ENCODE measurements at places on chromosomes 2 and 18. TPM values are rescaled to one million over a fixed set of nuclear protein-coding genes. Genes with fewer than 3 reads are reported as not detected.
A peak's percentile ranks its signal among the peaks of the same experiment; 100 is the strongest.

GRCh38 chr2:29841386-29842004 lies 79.9 kb downstream of the ALK start:
- peak; percentile 42 for DNase-seq

DNA sequence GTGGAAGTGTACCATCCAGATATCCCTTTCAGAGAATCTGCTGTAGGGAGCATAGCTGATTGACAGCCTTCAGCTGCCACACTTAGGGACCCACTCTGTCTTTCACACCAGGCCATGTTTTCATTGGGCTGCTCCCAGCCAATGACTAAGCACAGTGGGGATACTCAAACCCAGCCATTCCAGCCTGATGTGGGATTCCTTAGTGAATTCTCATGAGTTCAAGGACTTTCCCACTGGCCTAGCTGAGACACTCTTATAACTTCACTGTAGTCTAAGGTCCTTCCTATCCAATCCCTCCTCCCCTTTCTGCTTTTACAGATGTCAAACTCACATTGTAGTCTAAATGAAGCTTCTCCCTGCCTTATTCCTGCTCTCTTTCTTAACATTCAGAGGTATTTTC lies 201.2 kb downstream of the PIK3C3 start:
- no peak for DNase-seq

- DNase-seq = no peak
Measured at GRCh38 chr18:75129717-75130477, 79.0 kb downstream of the PTGR3 start.

- DNase-seq = no peak
Measured at GRCh38 chr2:239979243-239980023, 45.7 kb downstream of the NDUFA10 start.

GRCh38 chr2:147855977-147856376 lies 11.1 kb downstream of the ACVR2A start:
- no peak for DNase-seq

DNA sequence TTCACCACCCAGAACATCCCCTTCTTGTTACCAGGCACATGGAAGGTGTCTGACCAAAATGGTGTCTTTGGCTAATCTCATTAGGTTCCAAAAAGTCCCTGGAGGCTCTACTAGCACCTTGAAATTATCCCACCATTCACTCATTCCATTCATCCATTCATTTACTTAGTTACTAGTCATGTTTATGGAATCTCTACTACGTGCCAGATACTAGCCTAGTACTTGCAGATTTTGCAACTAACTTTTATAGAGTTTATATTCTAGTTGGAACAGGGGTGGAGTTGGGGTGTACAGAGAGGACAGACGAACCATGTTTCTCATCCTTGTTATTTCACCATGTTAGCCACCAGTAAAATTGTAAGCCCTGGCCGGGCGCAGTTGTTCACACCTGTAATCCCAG lies 4.0 kb upstream of the NOP58 start:
- peak; percentile 65 for DNase-seq

DNA sequence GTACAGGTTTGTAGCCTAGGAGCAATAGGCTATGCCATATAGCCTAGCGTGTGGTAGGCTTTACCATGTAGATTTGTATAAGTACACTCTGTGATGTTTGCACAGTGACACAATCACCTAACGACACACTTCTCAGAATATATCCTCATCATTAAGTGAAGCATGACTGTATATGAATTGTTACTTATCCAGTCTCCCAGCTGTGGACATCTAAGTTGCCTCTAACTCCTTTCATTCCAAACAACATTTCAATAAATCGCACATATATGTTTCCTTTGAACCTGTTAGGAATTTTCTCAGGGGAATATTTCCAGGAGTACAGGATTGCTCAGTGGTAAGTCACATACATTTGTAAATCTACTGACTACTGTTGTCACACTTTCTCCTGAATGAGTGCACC lies 90.0 kb downstream of the ARHGAP15 start:
- DNase-seq = peak; percentile 20

DNA sequence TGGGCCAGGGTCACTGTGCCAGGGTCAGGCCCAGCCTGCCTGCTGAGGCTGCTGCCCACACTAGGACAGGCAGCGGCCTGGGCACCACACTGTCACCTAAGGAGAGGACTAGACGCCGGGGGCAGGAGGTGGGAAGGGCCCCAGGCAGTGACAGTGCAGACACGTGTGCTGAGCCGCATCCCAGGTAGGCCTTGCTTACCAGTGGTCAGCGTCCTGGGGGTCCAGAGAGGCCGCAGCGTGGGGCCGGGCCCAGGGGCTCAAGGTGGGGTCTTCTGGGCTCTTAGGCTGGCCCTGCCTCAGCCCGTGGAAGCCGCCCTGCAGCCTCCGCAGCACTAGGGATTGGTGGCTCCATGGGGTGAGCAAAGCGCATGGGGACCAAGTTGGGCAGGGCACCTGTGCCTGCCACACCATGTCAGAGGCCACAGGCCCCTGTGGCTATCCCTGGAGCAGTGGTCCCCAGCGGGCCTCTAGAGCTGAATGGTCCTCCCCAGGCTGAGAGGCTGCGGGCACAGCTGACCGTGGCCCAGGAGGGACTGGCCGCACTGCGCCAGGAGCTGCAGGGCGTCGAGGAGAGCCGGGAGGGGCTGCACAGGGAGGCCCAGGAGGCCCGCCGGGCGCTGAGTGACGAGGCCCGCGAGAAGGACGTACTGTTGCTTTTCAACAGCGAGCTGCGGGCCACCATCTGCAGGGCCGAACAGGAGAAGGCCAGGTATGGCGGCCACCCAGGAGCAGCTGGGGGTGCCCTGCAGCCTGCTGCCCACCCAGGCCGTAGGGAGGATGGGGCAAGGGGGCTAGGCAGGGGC lies 35.2 kb upstream of the SNED1 start:
- no peak for DNase-seq

- DNase-seq = no peak
Measured at GRCh38 chr2:61320181-61320580, 150.7 kb downstream of the USP34 start.

GRCh38 chr18:39057423-39058064 lies 1491.9 kb upstream of the CELF4 start:
- peak; percentile 90 for DNase-seq

DNA sequence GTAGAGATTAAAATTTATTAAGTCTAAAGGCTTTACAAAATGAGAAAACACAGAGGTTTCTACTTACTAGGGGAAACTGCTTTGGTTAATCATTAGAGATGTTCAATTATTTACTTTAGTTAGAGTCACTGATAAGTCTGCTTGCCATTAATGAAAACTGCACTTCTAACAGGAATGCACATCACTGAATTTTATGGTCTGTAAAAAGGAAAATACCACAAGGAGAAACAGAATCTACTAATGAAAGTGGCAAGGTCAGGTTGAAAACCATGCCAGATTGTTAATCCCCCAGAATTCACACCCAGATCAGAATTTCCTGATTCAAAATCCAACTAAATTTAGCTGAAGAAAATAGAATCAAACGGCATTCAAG lies 90.5 kb upstream of the GRB14 start:
- DNase-seq = no peak

DNA sequence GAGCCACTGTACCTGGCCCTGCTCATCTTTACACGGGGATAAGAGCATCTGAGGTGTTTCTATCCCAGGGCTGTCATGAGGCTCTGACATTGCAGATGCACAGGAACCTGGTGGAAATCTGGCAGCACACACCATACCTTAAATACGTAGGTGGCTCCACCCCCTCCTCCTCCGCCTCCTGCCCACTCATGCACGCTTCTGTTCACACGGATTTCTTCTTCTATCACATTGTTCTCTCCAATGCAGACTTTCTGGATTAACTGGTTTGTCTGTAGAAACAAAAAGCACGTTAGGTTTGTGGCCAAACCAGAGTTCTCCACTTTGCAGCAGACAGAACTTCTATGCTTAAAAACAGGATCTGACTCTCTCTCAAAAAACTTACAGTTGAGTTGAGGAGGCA lies 118.2 kb downstream of the CLIP4 start:
- peak; percentile 68 for DNase-seq

- no peak for DNase-seq
Measured at GRCh38 chr2:48075631-48076030, 169.3 kb upstream of the FBXO11 start.

DNA sequence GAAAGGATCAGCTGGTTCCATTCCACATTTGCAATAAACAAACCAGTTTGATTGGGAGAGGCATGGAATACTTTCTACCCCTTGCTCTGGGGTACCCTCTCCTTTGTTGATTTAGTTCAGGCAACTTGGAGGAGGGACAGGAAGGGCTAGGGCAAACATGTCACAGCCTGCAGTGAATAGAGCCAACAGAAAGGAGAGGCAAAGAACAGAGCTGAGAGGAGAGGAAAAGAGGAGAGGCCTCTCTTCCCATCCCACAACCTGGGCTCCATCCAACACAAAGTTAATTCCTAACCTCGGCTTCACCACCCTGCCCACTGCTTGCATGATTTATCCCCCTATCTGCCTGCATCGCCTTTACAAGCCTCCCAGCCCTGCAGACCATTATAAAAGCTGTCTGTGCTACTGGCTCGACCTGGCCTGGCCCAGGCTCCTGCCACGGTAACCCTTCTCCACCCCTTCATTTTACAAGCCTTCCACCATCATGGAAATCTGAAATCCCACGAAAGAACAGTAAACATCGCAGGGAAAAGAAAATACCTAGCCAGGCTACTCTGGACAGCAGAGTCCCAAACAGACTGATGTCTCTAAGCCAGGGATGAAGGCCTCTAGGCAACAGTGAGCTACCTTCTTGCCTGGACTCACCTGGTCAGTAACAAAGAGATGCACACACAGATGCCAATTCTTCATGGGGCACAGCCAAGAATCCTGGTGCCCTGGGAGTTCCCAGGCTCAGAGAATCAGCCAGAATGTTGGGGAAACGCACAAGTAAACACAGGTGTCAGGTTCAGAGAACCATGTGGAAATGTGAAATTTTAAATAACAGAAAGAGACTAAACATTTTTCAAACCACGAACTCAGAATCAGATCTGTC lies 43.6 kb downstream of the NHEJ1 start:
- DNase-seq = peak; percentile 57

DNA sequence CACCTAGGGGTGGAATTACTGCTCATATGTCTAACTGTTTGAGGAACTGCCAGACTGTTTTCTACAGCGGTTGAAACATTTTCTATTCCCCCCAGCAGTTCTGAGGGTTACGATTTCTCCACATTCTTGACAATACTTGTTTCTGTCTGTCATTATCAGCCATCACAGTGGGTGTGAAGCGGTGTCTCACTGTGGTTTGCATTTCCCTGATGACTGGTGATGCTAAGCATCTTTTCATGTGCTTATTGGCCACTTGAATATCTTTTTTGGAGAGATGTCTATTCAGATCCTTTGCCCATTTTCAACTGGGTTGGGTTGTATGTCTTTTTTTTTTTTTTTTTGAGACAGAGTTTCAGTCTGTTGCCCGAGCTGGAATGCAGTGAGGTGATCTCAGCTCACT lies 63.0 kb downstream of the ADNP2 start:
- no peak for DNase-seq

DNA sequence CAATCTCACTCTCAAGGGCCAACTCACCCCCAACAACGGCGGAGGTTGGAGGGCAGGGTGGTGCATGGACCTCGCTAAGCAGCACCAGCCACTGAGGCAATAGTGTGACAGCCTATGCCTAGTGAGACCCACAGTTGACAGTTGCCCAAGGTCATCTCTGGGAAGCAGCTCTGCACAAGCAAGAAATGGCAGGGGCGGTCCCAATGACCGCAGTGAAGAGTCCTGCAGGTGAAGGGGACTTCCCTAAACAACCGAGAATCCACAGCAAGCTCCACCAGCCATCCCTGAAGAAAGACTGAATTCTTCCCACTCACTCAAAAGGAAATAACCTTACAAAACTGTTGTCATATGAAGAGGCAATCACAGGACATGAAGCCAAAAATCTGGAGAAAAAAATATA lies 313.4 kb upstream of the ID2 start:
- no peak for DNase-seq

- DNase-seq = no peak
Measured at GRCh38 chr2:71466301-71467179, 13.2 kb downstream of the DYSF start.

- DNase-seq = no peak
Measured at GRCh38 chr2:168633895-168634294, 168.5 kb upstream of the NOSTRIN start.

GRCh38 chr2:37720533-37721200 lies 49.2 kb upstream of the CDC42EP3 start:
- DNase-seq = no peak

GRCh38 chr2:42850016-42850805 lies 57.8 kb upstream of the HAAO start:
- no peak for DNase-seq

GRCh38 chr18:55110436-55110835 lies 151.2 kb upstream of the CCDC68 start:
- no peak for DNase-seq

DNA sequence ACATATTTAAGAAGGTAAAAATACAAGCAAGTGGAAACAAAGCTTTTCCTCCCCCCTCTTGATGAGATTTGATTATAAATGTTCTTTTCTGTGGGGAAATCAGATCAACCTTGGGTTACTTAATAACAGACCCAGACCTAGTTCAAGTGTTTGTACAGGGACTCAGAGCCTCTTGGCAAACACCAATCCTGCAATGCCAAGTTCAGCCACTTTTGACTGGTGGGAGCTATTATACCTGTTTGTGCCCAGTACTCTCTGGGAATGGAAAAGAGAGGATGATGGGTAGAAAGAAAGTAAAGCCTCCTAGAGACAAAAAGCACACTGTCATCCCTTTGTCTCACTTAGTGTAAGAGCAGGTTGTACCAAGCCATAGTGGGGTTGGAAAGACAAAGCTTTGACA lies 63.8 kb upstream of the EPHA4 start:
- DNase-seq = peak; percentile 15

SRD5A2 gene
- total RNA-seq = under 0.01 TPM

HRH4 gene
- total RNA-seq = 0.13 TPM
